ENCODE measurements at places on chromosomes 5 and 9. TPM values are rescaled to one million over a fixed set of nuclear protein-coding genes. Genes with fewer than 3 reads are reported as not detected.

DNA sequence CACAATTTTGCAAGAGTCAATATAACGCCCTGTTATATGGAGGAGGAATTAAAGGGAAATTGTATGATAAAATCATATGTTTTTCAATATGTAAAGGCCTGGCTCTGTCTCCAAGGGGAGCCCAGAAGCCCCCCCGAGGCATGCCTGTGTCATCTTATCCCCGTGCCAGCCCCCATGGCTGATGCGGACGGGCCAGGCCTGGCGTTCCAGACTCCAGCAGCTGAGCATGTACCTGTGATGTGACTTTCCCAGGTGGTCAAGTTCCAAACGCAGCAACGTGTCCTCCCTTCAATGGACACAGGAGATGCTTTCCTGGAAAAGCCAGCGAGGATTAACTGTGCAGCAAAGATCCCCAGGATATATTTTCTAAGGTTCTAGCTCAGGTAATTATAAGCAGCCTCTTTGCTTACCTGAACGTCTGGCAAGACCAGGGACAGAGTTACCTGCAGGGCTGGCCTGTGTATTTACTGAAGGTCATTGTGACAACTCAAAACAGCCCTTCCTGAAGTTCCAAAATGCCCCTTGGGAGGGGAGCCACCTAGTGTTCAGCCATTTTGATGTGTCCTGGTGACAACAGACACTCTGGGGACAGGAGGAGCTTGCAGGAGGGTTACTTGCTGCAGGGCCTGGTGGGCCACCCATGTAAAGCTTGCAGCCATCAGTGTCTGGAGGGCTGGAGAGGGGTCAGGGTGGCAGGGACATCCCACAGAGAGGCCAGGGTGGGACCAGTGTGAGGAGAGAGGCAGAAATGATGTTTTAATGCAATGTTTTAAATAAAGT, 53.3 kb upstream of the RNU6ATAC start:
- peak; percentile 42 for DNase-seq

DNA sequence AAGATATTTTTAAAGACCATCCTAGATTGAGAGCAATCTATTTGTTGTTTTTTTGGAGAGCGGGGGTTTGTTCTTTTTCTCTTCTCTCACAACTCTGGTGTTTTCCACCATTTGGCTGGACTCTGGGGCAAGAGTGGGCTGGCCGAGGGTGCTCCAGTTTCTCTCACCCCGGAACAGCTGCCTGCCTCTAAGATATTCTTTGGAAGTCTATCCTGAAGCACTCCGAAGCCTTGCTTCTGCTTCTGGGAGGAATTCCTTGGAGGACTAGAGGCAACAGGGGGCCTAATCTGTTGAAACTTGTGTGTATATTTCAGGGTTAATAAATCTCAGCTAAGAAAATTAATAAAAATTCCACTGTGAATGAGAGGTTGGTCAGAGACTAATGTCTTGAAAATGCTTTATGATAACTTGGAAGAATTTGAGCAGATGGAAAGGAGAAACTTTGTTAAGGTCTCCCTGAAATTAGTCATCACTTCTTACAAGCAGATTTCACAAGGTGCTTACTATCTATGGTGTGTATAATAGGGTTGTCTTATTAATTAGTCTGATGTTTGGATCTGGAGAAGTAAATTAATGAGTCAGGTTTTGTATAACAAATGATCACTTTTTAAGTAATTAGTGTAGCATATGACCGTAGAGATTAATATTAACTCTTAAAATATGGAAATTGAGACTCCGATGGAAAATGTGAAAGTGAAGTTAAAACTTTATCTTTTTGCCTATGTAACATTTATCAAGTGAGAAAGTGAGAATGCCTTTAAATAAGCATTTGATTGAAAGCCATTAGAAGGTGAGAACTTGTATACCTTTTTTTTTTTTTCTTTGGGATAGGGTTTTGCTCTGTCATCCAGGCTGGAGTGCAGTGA, 4.0 kb downstream of the MAN2A1 start:
- no peak for DNase-seq

DNA sequence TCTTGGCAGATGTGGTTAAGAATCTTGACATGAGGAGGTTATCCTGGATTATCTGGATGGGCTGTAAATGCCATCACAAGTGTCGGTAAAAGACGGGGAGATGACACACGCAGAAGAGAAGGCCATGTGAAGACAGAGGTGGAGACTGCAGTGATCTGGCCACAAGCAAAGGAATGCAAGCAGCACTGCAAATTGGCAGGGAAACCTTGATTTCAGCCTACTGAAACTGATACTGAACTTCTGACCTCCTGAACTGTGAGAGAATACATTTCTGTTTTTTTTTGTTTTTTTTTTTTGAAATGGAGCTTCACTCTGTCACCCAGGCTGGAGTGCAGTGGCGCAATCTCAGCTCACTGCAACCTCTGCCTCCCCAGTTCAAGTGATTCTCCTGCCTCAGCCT, 92.4 kb upstream of the NFIL3 start:
- no peak for DNase-seq

DNA sequence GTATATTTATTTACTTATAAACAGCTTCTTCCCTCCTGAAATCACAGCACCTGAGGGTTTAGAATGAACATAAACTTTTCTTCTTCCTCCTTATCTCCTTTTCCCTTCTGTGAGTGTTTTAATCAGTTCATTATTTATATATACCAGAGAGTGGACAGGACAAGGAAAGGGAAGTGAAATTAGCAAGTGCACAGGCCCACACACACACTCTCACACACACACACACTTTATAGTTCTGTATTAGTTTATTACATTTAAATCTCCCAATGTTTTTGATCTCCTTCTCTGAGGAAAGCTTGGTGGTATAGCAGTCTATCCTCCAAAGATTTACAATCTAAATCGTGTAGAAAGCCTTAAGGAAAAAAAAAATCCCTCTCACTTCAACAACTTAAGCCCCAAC, 353.5 kb downstream of the NDUFS4 start:
- DNase-seq = no peak

- DNase-seq = no peak
These were observed 12.7 kb upstream of the FGF1 start for GRCh38 chr5:142698447-142699183.

DNA sequence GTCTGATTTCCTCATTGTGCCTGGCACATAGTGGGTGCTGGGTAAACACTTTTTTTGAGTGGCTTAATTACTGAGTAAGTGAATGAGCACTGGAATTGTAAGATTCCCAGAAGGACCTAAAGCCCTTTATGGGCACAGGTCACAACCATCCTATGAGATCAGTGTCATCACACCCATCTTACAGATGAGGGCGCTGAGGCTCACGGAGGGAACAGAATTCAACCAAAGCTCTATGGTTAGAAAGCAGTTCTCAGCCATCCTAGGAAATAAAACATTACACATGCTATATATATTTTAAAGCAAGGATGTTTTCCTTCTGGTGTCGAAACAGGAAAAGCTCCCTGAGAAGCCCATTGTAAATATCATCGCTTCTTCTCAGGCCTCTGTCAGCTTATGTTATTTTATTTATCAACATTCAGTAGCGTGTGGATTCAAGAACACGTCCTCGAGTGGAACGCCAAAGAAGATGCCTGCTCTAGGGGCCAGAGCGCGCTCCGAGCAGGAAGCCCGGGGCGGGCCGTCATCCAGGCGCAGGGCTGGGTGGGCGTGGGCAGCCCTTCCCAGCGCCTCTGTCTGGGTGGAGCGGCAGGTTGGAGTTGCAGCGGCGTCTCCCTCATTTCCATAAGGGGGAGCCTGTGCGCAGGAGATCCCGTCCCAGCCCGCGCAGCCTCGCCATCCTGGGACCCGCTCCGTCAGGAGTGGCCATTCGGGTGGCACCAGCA, 155.8 kb upstream of the SMIM23 start:
- DNase-seq = peak; percentile 73

GRCh38 chr5:139474890-139475791, 4.3 kb downstream of the SMIM33 start:
- no peak for DNase-seq

DNA sequence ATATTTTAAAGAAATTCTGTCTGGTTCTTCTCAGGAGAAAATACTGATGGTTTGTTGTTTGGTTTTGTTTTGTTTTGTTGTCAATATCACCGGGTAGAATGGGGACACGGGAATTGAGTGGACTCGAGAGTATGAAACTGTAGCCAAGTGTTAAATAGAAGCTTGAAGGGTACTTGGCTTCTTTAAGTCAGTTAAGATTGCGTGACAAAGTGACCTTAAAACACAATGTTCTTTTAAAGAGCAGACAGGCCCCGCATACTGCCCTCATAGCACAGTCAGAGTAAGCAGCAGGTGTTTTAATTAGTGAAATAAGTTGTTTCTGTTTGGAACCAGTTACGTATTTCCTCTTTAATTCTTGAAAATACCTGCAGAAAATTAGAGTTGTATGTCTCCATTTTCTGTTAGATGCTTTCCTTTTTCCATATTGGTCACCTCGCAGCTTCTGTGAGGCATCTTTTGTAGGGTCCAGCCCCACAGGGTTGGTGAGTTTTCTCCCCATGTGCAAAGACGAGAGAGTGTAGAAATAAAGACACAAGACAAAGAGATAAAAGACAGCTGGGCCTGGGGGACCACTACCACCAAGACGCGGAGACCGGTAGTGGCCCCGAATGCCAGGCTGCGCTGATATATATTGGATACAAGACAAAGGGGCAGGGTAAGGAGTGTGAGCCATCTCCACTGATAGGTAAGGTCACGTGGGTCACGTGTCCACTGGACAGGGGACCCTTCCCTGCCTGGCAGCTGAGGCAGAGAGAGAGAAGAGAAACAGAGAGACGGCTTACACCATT, 9.6 kb downstream of the TRIP13 start:
- peak; percentile 28 for DNase-seq

DNA sequence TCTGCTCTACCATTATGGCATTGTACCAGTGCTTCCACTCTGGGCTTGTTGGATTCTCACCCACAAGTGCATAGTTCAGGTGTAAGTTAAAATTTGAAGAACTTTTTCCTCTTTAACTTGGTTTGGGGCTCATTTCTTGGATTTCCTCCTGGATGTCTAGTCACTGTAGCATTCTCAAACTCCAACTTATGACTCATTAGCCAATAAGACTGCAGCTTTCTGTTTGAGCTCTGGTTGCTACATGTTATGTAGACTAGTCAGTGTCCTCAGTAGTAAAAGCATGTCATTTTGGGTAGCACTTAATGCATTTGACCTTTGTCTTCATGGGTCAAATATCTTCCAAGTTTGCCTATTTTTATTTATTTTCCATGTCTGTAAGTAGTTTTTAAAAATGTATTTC, 790.8 kb downstream of the BRINP1 start:
- DNase-seq = no peak

- no peak for DNase-seq
These were observed 200.4 kb downstream of the PCSK1 start for GRCh38 chr5:96232602-96233001.

- no peak for DNase-seq
These were observed 295.9 kb downstream of the PSAT1 start for GRCh38 chr9:78592811-78593210.

DNA sequence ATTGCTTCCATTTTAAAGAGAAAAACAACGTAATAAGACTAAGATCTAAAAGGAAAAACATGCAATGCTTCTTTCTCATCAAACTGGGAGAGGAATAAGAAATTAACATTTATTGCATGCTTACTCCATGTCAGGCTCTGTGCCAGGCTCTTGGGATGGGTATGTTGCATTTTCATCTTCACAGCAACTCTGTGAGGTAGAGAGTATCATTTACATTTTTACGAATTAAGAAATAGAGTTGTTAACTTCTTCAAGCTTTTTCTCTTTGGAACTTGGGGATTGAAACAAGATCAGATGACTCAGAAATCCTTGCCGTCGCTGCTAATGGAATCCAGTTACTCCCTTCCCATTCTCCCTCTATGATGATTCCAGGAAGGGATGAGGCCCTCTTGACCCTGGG, 39.5 kb downstream of the PDE8B start:
- no peak for DNase-seq

- no peak for DNase-seq
These were observed 222.7 kb upstream of the PRR16 start for GRCh38 chr5:120241400-120241799.

- no peak for DNase-seq
These were observed 113.9 kb upstream of the ADAMTSL1 start for GRCh38 chr9:18360005-18360404.

- DNase-seq = no peak
These were observed 10.8 kb downstream of the SPAAR start for GRCh38 chr9:35920051-35920620.

GRCh38 chr5:19619571-19619970, 368.4 kb downstream of the CDH18 start:
- no peak for DNase-seq

DNA sequence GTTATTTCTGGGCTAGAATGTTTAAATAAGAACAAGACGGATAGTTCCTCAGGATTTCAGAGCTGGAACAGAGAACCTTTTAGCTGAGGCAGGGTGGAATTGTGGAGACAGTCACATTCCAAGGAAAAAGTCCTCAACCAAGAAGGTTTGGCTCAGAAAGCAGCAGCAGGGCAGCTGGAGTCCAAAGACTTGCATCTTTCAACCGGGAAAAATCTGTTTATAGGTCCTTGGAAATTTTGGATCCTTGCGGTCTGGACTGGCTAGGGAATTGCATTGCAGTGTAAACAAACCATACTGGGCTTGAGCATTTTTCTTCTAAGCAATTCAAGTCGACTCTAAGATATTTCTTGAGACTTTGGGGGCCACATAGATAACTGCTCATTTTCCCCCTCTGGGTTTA, 40.8 kb upstream of the HMHB1 start:
- no peak for DNase-seq

DNA sequence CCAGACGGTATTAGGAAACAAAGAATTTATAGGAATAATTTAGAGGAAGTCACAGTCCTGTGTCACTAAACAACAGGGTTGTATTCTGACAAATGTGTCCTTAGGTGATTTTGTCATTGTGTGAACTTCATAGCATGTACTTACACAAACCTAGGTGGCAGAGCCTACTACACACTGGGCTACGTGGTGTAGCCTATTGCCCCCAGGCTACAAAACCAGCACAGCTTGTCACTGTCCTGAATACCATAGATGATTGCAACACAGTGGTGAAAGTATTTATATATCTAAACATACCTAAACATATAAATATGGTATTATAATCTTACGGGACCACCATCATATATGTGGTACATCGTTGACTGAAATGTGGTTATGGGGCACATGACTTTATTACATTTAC, 69.3 kb downstream of the COL23A1 start:
- DNase-seq = no peak

- DNase-seq = no peak
These were observed 17.3 kb upstream of the ARSB start for GRCh38 chr5:79002374-79002773.

- DNase-seq = no peak
These were observed 22.6 kb upstream of the IQGAP2 start for GRCh38 chr5:76380346-76381066.

- DNase-seq = no peak
These were observed 36.1 kb downstream of the OLFML2A start for GRCh38 chr9:124813041-124813440.

The HACD4 gene
- 0.97 TPM for total RNA-seq

The INSL6 gene
- not detected for total RNA-seq

The THBS4 gene
- total RNA-seq = 9.1 TPM

The CD72 gene
- 0.59 TPM for total RNA-seq

The ENTPD2 gene
- 2.9 TPM for total RNA-seq

The GPR21 gene
- 0.82 TPM for total RNA-seq

The GCNT4 gene
- 0.31 TPM for total RNA-seq

The HAVCR2 gene
- total RNA-seq = 5.0 TPM

The KIF4B gene
- total RNA-seq = 0.08 TPM
